Epithelial cell of esophagus (primary cell): ENCODE measurements at places on chromosomes 2 and 18.

DNA sequence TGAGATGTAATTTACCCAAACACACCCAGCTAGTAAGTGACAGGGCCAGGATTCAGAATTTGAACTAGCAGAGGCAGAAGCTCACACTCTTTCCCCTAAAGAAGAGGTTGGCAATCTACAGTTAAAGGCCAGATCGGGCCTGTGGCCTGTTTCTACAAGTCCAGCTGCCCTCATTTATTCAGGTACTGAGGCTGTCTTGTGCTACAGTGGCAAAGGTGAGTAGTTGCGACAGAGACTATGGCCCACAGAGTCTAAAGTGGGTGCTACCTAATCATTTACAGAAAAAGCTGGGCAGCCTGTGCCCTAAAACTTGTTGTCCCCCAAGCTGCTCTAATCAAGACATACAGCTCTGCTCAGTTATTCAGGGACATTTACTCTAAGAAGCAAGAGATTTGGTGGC, 86.8 kb downstream of the RTN4 start:
- no peak for DNase-seq

DNA sequence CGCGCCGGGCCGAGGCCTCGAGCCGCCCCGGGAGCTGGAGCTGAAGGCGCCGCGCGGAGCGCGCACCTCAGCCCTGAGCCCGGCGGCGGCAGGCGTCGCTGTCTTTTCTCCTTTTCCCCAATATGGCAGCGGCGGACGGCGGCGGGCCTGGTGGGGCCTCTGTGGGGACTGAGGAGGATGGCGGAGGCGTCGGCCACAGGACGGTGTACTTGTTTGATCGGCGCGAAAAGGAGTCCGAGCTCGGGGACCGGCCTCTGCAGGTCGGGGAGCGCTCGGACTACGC, 369 bp downstream of the SMCHD1 start:
- no peak for DNase-seq

- DNase-seq = no peak
Measured at GRCh38 chr2:190881084-190881597, 520 bp downstream of the GLS start.

DNA sequence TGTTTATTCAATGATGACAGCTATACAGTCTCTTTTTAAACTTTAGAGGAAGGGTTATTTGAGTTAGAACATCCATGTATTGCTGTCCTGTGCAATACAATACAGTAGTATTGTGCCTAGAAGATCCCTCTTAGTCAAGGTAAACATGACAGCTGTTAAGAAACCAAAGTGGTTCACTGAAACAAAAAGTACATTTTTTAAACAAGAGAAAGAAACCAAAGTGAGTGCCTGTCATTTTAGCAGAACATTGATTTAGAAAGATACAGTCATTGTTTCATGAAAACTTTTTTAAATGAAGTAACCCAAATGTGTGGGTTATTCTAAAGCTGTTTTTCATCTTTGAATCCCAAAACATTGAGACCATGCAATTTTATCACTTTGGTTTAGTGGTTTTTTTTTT, 15.5 kb downstream of the ITPRID2 start:
- no peak for DNase-seq

DNA sequence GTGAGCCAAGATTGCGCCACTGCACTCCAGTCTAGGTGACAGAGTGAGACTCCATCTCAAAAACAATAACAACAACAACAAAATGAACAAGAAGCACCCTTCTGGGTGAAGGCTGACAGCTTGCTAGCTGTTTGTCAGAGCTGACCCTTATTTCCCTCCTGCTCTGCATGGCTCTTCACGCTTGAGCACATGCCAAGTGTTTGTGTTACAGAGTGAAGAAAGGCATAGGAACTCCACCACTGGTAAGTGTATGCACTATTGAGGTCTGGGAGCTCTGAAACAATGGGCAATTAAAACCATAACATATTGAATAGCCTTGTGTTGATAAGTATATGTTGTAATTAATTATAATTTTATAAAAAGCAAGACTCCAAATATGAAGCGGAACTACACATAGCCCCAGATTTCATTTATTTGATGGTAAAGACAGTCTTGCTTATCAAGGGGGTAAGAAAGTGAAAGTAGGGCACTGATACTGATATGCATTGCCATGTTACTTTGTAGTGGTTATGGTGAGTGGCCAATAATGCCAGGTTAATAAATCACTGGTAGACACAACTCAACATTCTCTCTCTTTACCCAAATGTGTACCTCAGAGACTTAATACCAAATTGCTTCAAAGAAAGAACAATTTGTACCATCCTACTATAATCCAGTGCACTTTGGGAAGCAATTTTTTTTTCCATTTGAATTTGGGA, 163.4 kb downstream of the VWC2L start:
- DNase-seq = no peak

- DNase-seq = no peak
Measured at GRCh38 chr2:84811839-84812431, 68.9 kb downstream of the TRABD2A start.

GRCh38 chr2:10913501-10914271, 2.0 kb downstream of the KCNF1 start:
- DNase-seq = no peak

DNA sequence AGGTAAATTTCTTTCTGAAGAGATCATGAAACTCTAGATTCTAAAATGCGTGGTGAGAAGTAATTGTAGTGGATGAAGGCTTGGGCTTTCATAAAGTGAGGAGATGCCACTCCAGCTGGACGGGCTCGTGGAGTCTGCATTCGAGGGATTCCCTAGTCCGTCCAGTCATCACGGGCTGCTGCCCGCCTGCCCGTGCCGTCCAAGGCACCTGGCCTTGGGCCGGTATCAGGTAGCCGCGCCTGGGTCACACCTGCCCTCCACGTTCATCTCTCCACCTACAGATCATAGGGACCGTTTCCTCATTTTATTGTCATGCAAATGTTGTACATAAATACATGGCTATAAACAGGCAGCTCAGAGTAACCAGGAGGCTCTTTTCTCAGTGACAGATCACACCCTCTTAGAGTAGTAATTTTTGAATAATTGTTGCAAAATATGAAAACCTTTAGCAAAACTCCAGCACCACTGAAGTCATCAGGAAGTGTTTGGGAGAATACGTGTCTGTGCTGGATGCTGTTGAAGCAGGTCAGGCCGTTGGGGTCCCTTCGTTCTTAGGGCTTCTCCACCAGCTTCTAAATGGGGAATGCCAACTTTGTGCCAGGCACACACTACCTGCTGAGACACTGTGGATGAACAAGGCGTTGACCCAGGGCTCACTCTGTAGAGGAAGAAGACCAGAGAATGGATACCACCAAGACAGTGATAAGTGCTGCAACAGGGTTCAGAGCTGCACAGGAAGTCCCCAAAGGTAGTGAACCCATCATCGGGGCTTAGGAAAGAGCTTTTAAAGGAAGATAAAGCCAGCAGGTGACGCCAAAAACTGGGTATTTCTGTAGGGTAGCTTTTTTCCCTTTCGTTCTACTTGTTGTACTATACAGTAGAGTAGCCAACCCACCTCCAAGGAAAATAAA, 112.5 kb downstream of the FAM210A start:
- DNase-seq = no peak

DNA sequence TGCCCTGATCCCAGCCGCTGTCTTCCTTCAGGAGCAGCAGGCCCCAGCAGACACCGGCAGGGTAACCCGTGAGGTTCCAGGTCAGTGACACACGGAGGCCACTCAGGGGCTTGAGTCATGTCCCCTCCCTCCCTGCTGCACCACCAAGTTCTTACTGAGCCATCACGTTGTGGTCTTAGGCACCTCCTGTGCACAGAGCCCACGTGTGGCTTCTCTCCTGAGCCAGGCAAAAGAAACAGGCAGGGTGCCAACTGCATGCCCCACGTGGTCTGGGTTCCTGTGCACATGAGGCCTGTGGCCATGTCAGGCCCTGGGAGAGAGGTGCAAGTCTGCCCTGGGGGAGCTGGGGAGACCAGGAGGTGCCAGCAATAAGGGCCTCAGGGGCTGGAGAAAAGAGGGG, 264.8 kb downstream of the KLHL29 start:
- peak; percentile 29 for DNase-seq

GRCh38 chr2:4930704-4931103, 761.5 kb upstream of the SOX11 start:
- DNase-seq = no peak

DNA sequence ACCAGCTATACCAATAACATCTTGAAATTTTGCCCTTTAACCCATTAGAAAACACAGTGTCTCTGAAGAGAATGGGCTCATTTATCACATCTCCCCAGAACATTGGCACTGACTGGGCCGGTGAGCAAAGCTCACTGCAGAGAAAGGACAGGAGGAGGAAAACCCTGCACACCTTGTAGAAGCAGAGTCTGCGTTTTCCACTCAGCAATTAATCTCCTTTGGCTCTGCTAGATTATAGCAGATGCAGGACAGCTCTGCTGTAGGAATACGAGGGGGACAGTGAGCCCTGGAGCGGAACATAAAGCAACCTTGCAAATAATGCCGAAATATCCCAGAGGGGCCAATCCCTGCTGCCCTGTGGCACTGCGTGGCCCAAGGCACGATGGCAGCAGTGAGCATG, 113.9 kb downstream of the TSN start:
- no peak for DNase-seq

GRCh38 chr2:140893685-140894084, 1237.1 kb downstream of the LRP1B start:
- DNase-seq = peak; percentile 86

GRCh38 chr2:119943058-119943457, 69.8 kb upstream of the EPB41L5 start:
- no peak for DNase-seq

- DNase-seq = no peak
Measured at GRCh38 chr2:74884118-74884762, 50.3 kb downstream of the HK2 start.

GRCh38 chr2:7407906-7408680, 490.9 kb downstream of the RNF144A start:
- DNase-seq = no peak

- no peak for DNase-seq
Measured at GRCh38 chr2:110829413-110830146, 97.2 kb downstream of the ACOXL start.

DNA sequence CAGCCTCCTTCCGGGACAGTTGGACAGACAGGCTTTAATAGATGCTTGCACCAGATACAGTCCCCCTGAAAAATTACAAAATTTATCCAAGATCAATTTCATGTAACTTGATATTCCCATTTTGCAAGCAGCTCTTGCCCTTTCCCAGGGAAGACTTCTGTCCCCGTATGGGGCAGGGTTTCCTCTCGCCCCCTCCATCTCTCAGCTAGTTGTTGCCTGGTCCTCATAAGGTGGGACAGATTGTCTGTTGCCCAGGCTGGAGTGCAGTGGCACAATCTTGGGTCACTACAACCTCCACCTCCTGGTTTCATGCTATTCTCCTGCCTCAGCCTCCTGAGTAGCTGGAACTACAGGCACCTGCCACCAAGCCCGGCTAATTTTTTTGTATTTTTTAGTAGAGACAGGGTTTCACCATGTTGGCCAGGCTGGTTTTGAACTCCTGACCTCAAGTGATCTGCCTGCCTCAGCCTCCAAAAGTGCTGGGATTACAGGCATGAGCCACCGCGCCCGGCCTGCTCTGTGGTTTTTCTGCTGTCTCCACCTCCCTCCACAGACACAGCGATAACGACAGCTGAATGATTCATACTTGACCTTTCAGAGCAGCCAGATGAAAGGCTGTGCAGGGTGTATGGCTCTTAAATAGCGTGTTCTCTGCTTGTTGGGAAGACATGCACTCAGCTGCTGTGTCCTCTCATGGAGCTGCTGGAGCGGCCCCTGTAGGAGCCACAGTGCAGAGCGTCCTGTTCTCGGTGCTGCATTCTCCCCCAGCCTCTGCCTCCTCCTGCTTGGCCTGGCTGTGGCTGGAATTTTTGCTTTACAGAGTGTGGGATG, 61.4 kb downstream of the TTC39C start:
- DNase-seq = peak; percentile 93

GRCh38 chr18:5145168-5145825, 51.8 kb downstream of the AKAIN1 start:
- DNase-seq = no peak

GRCh38 chr2:109180786-109181185, 51.8 kb downstream of the SH3RF3 start:
- no peak for DNase-seq

GRCh38 chr18:54692463-54692862, 101.4 kb downstream of the DYNAP start:
- no peak for DNase-seq

DNA sequence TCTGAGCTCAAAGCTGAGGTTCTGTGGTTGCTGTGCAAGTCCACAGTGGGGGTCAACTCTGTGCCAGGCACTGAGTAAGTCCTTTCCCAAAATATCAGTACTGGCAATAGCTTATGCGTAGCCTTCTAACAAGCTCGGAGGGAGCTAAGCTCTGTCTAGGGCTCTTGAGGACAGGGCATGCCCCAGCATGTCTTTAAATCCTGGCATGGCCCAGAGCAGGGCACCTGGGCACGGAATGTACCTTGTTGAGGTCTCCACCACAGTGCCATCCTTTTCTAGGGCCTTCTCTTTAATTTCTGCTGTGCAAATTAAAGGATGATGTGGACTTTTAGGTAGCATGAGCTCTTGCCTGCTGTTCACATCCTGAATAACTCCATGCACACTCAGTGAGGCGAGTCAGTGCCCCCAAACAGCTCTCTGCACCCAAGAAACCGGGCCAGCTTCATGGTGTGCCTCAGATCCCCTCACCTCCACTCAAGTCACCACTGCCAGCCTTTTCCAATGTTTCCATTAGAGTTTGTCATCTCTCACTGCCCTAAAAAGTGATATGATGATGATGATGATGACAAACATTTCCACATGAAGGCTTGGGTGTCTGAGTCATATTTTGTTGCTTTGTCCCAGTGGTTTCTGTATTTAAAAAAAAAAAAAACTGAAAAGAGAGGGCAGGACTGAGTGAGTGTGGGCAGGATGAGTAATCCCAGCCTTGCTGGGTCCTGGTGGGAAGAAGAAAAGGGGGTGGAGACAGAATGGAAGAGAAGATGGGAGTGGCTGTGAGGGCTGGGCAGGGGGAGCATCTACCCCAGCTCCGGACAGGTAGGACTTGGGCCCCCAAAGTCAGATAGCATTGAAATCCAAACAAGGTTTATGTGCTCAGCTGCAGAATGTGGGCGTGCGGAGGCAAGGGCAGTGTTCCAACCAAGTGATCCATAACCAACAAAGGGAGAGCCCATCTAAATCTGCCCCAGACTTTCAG, 78.9 kb downstream of the ZBTB7C start:
- DNase-seq = peak; percentile 93

DNA sequence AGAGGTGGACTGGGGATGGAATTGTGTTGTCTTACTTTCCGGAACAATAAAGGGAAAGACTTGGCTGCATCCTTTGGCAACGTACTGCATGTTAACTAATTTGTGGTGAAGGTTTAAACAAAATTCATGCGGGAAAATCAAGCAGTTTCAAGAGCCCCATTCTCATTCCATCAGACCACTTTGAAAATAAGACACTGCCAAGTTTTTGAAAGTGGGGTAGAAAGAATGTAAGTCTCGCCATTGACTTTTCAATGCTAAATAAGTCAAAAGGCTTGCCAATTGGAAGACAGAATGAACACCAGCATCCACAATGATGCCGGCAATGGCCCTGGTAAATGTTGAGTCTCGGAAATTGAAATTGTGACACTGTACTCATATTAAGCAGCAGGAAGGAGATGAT, 322.0 kb downstream of the RND3 start:
- no peak for DNase-seq

DNA sequence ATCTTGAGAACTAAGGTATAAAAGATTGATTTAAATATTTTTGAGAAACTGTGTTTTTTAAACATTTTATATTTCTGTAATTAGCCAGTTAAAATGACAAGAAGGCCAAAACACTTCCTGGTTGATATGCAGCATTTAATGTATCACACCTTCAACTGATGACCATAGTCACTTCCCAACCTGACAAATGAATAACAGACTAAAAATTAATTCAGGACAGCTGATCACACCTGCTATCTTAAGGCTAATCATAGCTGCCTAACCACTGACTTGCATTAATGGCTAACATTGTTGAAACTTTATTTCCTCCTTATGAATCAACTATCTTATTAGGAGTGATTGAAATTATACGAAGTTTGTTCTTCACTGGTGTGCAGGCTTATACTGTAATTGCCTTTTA, 125.8 kb upstream of the MSTN start:
- no peak for DNase-seq
